ENCODE measurements at places on chromosomes 6 and 20. TPM values are rescaled to one million over a fixed set of nuclear protein-coding genes. Genes with fewer than 3 reads are reported as not detected.

RUNX2 gene
- 14.0 TPM for total RNA-seq

MARCKS gene
- total RNA-seq, result 256 TPM

IPCEF1 gene
- total RNA-seq, result not detected

- DNase-seq, result no peak
These were observed 138.0 kb upstream of the RREB1 start for GRCh38 chr6:6969761-6970223.

- DNase-seq, result no peak
These were observed 76.3 kb downstream of the PERP start for GRCh38 chr6:138030872-138031271.

GRCh38 chr6:168093634-168094033 is 14.6 kb upstream of the FRMD1 start:
- DNase-seq, result peak; percentile 49

GRCh38 chr20:48599106-48599747 is 228.6 kb downstream of the PREX1 start:
- DNase-seq, result no peak

DNA sequence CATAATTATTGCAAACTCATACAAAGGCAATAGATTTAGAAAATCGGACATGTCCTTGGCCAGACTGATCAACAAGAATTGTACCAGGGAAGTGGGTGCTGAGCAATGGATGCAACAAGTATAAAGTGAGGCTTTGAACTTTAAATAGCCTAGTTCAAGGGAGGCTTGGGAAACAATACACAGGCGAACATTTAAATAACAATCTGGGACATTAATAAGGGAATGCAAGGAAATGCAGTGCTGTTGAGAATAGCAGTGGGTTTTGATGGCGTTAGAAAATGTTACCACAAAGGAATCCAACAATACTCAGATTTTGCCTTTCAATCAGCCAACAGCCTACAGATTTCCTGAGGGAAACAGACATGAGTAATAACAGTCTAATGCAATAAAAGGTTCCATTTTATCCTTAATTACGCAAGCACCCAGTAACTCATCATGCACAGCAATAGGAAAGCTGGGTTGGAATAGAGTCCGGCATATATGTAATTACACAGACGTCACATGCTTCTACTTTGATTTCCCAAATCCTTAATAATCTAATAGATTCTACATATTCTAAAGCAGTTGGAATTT is 134.6 kb downstream of the PHACTR1 start:
- no peak for DNase-seq

DNA sequence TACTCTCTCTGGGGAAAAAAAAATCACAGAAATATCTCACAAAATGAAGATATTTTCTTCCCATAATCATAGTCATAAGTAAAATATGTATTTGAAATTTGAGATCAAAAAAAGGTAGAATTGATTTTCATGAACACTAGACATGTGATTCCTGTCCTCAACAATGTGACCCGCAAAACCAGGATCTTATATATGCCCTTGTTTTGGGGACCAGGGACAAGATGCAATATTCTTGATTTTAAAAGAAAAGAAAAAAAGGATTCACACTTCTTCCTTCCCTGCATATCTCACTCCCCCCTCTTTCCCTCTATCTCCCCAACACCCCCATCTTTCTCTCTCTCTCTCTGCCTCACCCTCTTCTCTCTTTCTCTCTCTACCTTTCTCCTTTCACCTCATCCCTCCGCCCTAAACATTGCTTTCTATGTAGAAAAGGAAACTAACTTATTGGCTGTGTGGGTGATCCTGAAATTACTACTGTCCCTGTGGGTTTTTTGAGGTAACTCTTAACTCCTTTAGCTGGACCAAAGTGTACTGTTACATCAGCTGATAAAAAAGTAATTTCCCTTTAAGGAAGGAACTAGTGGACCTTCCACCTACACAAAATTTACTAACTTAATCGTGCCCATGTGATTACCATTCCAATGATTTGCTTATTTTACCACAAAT is 85.6 kb downstream of the AIG1 start:
- no peak for DNase-seq

DNA sequence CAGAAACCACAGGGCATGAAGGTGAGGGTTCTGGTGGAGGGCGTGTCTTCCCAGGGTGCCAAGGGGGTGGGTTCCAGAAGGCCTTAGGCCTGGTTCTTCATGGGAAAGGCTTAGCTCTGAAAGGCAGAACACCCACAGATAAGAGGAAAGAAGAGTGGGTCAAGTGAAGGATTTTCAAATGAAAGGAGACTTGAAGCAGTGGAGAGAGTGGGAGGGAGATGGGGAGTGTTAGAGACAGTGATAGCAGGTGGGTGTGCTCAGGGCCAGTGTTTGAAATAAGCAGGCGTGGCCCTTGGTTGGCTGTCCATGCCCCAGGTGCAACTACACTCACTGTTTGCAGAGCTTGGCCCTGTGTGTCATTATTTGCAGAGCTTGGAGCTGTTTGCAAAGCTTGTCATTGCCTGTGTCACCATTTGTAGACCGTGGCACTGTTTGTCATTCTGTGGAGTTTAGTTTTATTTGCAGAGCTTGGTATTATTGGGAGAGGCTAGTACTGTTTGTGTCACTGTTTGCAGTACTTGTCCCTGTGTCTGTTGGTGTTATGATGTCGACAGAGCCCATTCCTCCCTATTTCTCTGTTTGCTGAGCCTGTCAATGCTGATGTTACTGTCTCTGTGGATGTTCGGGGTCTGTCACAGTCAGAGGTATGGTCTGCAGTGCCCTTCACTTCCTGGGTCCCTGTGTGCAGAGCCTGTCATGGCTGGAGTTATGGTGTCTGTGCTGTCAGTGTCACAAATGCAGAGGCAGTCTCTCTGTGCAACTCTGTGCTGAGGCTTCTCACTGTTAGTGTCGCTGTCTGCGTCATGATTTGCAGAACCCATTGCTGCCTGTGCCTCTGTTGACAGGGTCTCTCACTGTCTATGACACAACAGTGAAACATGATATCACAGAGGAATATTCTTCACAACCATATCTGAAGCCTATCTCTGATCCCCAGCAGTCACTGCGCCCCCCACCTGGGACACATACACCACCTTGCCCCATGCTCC is 127.7 kb upstream of the LRFN2 start:
- no peak for DNase-seq

DNA sequence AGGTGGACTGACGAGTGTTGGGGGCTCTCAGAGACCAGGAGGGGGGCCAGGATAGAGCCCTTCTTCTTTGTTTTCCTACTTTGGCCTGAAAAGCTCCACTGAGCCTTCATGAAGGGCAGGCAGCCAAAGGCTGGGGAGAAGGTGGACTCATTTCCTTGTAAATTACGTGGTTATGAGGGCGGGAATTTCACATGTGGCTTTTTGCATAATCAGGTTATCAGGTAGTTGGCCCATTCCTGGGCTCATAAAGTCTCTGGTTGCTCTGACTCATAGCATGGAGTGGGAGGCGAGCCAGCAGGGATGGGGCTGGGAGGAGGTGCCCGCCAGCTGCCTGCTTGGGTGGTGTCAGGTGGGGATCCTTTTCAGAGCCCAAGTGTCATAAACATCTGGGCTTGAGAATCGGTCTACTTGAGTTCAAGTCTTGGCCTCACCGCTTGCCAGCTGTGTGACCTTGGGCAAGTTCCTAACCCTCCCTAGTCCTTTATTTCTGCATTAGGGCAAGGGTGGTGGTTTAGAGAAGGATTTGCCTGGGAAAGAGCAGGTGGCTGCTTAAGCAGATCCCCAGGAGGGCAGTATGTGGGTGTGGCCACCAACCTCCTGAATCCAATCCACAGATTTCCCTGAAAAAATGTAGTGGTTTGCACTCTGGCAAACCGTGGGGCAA is 26.5 kb upstream of the RNF24 start:
- no peak for DNase-seq

DNA sequence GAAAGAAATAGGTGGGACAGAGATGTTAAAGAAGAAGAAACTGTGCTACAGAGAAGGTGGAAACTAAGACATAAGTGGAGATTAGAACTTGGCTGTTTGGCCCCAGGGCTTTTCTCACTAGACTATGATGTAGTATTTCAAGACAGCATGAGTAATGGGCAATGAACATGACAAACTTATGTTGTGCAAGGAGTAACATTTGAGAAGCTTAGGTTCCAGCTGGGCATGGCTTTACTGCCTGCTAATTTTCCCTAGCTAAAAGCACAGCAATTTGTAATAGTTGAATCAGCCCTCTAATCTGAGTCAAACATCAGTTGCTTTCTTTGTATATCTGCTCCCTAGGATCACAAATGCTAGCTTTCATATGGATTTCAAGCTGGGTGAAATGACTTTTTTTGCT is 294.3 kb upstream of the BMP2 start:
- DNase-seq, result no peak

DNA sequence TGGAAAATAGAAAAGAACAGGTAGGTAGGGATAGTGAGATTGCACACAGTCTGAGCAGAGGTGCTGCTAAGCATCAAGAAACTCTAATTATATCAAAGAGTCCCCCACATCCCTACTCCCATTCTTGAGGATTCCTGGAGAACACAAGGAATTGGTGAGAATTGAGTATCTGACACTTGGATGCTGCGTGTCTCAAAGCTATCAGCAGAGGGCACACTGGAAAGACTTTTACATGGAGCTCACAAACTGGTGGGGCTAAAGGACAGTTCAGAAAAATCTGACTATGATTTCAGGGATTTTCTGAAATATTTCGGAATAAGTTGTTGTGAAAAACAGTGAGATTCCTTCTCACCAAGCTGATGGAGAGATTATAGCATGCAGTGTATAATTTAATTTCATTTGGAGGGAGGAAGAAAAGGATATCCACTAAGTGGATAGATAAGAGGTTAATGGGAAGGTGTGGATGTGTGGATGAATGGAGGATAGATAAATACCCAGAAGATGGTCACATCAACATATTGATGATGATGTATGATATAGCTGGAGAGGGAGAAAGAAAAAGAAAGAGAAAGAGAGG is 215.4 kb upstream of the DEFB112 start:
- no peak for DNase-seq

DNA sequence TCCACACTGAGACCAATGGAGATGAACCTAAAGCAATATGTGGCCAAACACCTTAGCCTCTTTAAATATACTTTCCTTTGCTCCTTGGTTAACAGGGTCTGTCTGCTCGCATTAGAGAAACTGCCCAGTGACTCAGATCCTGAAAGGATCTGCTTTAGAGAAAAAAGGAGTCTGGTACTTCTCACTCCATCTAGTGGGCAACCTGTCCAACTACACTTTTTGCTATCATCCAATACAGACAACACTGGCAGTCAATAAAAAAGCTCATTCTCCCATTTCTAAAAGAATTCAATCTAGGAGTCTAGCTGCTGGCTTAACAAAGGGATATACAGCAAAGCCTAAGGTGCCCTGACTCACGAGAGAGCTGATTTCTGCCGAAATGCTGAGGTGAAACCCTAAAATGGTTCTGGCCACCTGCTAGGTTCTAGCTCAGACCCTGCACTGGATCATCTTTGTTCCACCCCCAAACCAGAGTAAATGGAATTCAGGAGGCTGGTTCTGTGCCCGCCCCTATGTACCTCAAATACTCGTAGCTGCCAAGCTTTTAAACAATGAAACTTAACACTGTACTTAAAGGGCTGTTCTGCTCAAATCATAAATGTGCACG is 11.5 kb downstream of the GNL1 start:
- DNase-seq, result no peak

DNA sequence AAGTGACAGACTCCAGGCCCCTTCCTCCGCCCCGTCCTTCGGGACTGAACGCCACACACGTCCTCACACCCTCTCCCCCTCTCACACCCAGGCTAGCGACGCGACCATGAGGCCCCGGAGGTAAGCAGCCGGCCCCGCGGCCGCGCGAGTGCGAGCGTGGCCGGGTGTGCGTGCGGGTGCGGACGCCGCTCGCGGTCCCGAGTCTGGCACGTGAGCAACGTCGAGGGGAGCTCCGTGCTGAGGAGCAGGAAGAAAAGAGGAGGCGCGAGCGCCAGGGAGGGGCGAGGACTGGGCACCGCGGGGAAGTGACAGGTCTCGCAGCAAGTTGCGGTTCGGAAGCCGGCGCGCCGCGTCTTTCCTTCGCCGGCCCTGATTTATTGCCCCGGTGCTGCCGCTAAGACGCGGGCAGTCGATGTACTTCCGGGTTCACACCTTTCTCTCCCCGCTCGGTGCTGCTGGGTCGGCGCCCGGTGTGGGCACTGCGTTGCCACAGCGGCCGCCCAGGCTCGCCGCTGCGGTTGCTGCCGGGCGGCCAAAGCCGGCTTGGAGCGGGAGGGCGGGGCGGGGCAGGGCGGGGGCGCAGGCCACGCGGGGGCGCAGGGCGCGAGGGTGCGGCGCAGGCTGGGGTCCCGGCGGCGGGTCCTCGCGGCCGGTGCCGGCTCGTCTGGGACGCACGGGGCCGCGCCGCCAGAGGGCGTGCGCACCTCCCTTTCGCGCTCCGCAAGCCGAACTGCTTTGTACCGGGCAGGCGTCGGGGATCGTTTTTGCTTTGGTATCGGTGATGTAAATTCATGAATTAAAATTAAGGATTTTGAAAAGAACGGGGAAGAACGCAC is 15.8 kb upstream of the LIN28B start:
- DNase-seq, result peak; percentile 84

DNA sequence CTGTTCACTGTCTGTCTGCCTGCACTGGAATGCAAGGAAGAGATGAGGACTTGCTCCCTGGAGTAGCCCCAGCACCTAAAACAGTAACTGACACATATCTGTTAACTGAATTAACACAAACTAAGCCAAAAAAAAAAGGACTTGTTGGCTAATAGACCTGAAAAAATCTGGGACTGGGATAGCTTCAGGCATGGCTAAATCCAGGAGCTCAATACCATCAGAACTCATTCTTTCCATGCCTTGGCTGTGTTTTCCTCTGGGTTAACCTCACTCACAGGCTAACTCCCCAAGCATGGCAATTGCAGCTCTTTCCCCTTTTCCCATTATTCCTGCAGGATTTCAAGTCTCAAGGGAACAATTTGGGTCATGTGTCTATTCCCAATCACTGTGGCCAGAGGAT is 21.6 kb upstream of the ARFGEF2 start:
- no peak for DNase-seq

DNA sequence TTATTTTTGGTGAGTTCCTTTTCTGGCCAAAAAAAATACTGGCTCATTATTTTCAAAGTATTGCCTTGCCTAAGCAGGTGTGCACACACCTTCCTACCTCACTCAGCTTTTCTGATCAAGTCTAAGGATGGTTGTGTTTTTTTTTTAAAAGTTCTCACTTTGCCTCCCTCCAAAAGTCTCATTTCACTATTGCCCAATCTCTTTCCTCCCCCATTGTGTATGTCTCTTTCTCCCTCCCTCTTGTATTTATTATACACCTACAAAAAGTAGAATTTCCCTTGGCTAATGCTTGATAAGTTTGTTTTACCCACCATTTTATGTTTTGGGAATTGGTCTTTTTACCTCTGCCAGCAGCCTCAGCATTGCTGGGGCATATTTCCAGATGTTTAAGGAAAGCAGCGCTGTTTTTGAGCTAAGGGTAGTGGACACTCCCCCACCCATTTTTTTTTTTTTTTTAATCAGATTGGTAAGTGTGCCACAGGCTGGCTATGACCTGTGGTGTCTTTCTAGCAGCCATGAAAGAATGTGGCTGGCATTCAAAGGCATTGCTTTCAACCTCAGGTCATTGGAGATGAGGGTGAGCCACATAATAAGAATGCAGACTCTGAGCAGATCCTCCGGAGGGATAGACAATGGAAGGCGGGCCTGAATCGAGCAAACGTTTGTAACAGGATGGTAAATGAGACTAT is 668.6 kb downstream of the UTRN start:
- no peak for DNase-seq

GRCh38 chr6:42125663-42126062 is 16.8 kb downstream of the C6orf132 start:
- no peak for DNase-seq

- DNase-seq, result no peak
These were observed 76.5 kb downstream of the VEGFA start for GRCh38 chr6:43846556-43846955.

All from chondrocyte (in vitro differentiated cells).